Central memory CD8-positive, alpha-beta T cell (primary cell): ENCODE measurements at places on chromosomes 16 and 17.

GRCh38 chr16:3829631-3830536 lies 50.6 kb downstream of the CREBBP start:
- DNase-seq: no peak

- DNase-seq: no peak
These were observed 46.8 kb downstream of the OMG start for GRCh38 chr17:31250229-31250628.

DNA sequence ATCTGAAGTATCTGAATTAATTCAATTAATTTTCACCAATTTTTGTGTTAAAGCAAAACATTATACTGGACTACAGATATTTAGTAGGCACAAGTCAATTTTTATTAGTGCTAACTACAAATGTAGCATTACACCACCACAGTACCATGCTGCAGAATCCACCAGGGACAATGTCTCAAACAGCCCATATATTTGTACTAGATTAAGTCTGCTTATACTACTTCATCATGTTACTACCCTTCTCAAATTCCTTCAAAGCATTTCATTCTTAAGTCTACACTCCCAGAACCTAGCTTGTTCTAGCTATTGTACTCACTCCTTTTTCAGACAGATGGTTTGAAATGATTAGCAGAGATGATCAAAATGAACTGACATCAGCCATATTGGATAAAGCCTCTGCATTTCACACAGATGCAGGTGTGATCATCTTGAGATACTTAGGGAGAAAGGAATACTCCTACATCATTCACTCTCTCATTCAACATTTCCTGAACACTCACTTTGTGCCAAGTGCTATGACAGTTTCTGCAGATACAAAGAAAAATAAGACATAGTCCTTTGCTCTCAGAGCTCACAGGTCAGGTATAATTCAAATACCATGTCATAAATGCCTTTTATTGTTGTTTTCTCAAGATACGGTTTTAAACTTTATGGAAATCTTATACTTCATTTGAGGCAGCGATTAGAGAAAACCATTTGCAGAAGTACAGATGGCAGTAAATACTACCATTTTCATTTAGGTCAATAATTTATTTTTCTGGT lies 47.7 kb downstream of the SMURF2 start:
- DNase-seq: no peak

GRCh38 chr16:79658301-79659033 lies 57.9 kb upstream of the MAF start:
- DNase-seq: no peak

DNA sequence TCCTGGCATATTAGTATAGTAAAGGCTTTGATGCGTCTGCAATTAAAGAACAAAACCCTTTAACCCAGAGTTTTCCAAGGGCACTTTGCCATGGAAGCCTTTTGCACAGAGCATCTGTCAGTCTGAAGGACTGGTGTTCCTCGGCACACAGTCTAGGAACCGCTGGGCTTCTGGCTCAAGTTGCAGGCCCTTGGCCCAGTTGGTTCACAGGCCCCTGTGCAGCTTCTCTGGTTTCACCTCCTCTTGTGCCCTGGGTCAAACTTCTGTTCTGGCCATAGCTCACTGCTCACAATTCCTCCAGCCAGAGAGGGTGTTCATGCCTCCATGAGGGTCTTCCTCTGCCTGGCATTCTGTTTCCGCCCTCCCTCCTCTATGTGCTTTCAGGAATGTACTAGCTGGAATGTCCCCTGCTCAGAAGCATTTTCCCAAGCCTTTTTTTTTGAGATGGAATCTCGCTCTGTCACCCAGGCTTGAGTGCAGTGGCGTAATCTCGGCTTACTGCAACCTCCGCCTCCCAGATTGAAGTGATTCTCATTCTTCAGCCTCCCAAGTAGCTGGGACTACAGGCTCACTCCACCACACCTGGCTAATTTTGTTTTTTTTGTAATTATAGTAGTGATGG lies 34.5 kb upstream of the TEX2 start:
- no peak for DNase-seq

DNA sequence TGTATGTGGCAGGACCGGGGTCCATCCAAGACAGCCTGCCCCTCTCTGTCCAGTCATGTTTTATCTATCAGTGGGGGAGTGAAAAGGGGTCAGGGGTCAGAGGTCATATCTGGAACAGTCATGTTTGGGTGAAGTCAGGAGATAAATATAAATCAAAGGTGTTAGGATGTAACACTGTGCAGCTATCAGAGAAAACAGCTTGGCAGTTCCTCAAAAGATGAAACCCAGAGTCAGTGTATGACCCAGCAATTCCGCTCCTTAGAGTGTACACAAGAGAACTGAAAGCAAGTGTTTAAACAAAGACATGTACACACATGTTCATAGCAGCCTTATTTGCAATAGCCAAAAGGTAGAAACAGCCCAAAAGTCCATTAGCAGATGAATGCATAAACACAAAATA lies 361.3 kb downstream of the FOXL1 start:
- DNase-seq: no peak

- no peak for DNase-seq
These were observed 3.8 kb downstream of the BCKDK start for GRCh38 chr16:31111881-31112466.

DNA sequence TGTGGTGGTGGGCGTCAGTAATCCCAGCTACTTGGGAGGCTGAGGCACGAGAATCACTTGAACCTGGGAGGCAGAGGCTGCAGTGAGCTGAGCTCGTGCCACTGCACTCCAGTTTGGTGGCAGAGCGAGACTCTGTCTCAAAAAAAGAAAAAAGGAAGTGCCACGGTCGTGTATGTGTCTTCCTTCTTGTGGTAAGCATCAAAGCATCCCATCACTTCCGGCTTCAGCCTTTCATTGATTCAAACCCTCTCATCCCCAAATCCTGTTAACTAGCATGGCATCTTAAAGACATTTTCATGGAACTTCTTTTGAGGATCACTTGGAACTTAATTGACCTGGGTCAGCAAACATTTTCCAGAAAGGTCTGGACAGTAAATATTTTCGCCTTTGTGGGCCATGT lies 126.2 kb downstream of the CPPED1 start:
- no peak for DNase-seq

GRCh38 chr17:61160204-61160603 lies 239.4 kb upstream of the TBX2 start:
- no peak for DNase-seq

DNA sequence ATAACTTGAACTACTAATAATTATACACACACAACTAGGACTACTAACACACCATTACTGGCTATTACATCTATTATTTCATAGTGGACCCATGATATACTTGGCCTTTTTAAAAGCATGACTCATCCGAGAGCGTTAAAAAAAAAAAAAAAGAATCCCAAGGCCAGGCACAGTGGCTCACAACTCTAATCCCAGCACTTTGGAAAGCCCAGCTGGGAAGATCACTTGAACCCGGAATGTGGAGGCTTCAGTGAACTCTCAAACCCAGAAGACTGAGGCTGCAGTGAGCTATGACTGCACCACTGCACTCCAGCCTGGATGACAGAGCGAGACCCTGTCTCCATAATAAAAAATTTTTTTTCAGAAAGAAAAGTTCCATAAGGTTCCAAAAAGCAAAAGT lies 3.1 kb downstream of the GLG1 start:
- no peak for DNase-seq

GRCh38 chr17:17398943-17399926 lies 77.6 kb upstream of the MED9 start:
- DNase-seq: no peak

GRCh38 chr16:77555791-77556190 lies 121.0 kb upstream of the ADAMTS18 start:
- no peak for DNase-seq

DNA sequence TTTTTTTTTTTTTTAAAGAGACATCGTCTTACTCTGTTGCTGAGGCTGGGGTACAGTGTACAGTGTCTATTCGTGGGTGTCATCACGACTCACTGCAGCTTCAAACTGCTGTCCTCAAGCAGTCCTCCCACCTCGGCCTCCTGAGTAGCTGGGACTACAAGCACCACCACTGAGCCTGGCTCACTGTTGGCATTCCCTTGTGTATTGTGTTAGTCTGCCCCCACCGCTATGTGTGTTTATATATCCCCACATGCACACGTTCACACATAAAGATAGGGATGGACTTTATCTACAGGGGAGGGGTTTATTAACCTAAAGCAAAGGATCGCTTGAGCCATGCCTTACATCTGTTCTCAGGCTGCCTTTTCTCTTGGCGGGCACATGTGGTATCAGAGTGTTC lies 63.8 kb downstream of the SEC14L1 start:
- no peak for DNase-seq

GRCh38 chr16:89155184-89155679 lies 16.3 kb upstream of the CDH15 start:
- no peak for DNase-seq

GRCh38 chr17:64964796-64965195 lies 45.5 kb upstream of the LRRC37A3 start:
- DNase-seq: no peak

- no peak for DNase-seq
These were observed 228.4 kb downstream of the IRF8 start for GRCh38 chr16:86127366-86127765.

DNA sequence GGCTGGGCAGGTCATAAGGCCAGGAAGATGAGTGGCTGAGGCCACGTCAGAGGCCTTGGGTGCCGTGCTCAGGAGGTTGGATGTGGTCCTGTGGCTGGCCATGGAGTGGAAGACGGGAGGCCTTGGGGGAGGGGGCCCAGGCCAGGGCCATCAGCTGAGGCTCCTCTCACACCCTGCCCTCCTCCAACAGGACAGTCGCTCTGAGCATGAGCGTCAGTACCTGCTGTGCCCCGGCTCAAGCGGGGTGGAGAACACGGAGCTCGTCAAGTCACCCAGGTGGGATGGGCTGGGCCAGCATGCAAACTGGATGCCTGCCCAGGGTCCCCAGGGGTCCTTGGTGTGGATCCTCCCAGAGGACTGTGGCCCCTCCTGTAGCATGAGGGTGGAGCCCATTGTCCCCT lies 19.2 kb downstream of the POLR3E start:
- no peak for DNase-seq

DNA sequence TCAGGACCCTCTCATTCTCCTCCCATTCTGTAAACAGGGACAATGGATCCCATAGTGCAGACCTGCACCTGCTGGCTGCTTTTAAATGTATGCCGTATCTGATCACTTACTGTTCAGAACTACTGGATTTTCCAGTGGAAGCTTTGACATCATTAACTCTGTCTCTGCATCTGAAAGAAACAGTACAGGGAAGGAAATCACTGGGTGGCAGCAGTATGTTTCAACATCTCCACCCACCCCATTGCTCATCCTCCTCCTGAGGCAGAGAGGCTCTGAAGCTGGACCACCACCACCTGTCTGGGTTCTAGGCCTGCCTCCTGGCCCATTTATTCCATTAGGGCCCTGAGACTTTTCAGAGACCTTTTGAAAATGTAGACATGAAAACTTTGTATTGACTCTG lies 2.6 kb downstream of the CCL15 start:
- no peak for DNase-seq
